ENCODE measurements at places on chromosomes 11 and 22. TPM values are rescaled to one million over a fixed set of nuclear protein-coding genes. Genes with fewer than 3 reads are reported as not detected.

GRCh38 chr11:47587723-47588326 is 1.3 kb downstream of the FAM180B start:
- peaks cover 6% of the 10 kb centered on the region for H3K27me3 ChIP-seq
- H3K4me1 ChIP-seq = no peaks in the 10 kb centered on the region
- H3K36me3 ChIP-seq = peaks cover 24% of the 10 kb centered on the region
- no peak for DNase-seq
- no peak overlapping the region for H3K27ac ChIP-seq

The C11orf91 gene
- 0.56 TPM for total RNA-seq

DNA sequence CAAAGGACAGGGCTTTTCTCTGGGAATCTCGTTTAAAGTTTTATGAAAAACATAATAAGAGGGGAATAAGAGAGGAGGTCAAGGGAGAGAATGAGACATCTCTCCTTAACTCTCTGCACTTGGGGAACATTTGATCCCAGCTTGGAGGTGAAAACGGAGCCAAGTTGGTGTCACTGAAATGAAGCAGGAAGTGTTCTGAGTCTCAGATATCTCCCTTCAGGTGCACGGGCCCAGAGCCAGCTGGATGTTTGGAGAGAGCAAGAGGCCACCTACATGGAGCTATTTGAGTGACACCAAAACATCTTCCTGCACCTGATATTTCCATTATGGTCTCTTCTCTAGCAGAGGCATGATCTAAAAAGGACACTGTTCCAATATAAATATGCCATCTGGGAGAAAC is 85.7 kb downstream of the BLID start:
- no peaks in the 10 kb centered on the region for H3K36me3 ChIP-seq
- H3K27ac ChIP-seq = no peak overlapping the region
- H3K4me3 ChIP-seq = no peak overlapping the region
- peaks cover 2% of the 10 kb centered on the region for H3K4me1 ChIP-seq
- DNase-seq = no peak

The FJX1 gene
- total RNA-seq = 1.2 TPM

DNA sequence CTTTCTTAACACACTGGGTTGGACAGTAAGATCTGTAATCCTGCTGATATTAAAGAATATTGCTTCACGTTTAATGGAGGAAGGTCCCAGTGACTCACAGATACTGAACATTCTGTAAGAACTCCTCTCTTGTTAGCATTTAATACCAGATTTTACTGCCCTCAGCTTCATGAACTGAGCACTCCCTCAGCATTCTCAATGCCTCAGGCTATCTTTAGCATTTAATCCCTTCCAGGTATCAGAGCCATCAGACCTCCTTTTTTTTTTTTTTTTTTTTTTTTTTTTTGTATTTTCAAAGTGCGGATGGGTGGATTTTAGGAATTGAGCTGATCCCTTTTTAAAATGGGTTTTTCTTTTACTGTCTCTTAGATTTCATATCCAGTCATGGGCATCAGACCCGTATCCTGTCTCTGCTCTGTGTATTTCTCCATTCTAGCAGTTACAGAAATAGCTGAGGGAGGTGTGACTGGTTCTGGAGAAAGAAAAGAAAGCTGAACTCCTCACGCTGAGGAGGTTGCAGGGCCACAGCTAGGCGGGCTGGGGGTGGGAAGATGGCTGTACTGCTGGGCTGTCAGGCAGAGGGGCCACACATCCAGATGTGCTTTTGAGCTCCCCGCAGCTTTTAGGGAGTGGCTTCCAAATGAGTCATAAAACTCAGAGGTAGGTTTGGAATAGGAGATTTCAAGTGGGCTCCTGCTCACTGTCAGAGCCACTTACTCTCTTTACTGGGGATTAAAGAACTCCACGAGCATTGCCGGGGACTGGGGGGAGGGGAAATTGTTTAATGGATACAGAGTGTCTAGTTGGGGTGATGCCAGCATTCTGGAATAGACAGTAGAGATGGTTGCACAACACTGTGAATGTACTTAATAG is 97.0 kb downstream of the SYT9 start:
- no peak overlapping the region for H3K27ac ChIP-seq
- no peaks in the 10 kb centered on the region for H3K36me3 ChIP-seq
- no peak overlapping the region for H3K4me3 ChIP-seq
- H3K27me3 ChIP-seq = no peaks in the 10 kb centered on the region

The CLMP gene
- 13.3 TPM for total RNA-seq

All from heart left ventricle (tissue), 16 donors.